Effector memory CD8-positive, alpha-beta T cell (primary cell): ENCODE measurements at places on chromosomes 5 and 9.

DNA sequence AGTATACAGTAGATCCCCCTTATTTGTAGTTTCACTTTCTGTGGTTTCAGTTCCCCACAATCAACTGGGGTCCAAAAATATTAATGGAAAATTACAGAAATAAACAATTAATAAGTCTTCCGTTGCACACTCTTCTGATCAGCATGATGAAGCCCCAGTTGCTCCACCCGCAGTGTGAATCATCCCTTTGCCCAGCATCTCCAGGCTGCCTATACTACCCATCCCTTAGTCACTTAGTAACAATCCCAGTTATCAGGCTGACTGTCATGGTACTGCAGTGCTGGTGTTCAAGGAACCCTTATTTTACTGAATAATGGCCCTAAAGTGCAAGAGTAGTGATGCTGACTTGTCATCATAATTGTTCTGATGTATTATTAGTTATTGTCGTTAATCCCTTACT lies 28.9 kb downstream of the SHC3 start:
- DNase-seq: no peak

- no peak for DNase-seq
These were observed 38.5 kb downstream of the TARS1 start for GRCh38 chr5:33479311-33479710.

DNA sequence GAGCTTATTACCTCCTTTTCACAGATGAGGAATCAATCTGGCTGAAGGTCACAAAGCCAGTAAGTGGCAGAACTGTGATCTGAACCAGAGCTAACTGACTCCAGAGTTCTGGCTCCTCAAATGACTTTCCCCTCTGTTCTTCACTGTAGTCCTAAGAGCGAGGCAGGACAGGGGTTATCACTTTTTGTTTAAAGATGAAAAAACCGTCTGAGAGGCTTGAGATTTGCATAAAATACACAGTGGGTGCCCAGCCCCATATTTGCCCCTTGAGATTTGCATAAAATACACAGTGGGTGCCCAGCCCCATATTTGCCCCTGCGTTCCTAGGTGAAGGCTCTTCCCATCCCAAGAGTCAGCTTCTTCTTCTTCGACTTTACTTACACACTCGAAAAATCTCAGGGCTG lies 667 bp downstream of the FBXO10 start:
- no peak for DNase-seq

- no peak for DNase-seq
These were observed 524.2 kb downstream of the ACTL7B start for GRCh38 chr9:108331596-108331995.

DNA sequence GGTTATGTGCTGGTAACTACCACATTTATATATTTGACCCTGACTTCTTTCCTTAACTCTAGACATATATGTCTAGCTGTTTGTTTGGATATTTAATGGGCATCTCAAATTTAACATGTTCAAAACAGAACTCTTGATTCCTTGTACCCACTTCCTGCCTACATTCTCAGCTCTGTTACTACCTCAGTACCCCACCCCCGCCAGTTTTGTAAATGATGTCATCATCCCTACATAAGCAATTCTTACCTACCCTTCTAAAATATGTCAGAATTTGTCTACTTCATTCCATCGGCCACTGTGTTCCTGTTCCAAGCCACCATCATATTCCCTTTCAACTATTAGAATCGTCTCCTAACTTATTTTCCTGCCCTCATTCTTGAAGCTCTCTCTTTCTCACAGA lies 4.8 kb downstream of the RAD50 start:
- no peak for DNase-seq

DNA sequence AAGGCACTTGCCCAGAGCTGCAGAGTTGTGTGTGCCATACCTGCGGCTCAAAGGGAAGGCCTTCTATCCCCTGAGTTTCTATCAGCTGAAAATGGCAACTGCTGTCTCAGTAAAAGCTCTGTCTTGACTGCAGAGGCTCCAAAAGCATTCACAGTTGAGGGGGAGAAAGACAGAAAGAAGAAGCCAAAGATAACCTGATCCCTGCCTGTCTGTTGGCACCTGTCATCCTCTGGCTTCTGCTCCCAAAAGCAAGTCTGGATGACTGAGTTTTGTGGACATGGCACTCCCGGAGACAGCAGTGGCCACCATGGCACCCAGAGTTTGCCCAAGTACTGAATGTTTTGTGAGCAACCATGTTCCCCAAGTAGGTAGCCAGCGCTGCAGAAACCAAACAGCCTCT lies 176.6 kb downstream of the NR3C1 start:
- no peak for DNase-seq

- DNase-seq: no peak
These were observed 36.0 kb downstream of the NDUFS6 start for GRCh38 chr5:1836891-1837880.

DNA sequence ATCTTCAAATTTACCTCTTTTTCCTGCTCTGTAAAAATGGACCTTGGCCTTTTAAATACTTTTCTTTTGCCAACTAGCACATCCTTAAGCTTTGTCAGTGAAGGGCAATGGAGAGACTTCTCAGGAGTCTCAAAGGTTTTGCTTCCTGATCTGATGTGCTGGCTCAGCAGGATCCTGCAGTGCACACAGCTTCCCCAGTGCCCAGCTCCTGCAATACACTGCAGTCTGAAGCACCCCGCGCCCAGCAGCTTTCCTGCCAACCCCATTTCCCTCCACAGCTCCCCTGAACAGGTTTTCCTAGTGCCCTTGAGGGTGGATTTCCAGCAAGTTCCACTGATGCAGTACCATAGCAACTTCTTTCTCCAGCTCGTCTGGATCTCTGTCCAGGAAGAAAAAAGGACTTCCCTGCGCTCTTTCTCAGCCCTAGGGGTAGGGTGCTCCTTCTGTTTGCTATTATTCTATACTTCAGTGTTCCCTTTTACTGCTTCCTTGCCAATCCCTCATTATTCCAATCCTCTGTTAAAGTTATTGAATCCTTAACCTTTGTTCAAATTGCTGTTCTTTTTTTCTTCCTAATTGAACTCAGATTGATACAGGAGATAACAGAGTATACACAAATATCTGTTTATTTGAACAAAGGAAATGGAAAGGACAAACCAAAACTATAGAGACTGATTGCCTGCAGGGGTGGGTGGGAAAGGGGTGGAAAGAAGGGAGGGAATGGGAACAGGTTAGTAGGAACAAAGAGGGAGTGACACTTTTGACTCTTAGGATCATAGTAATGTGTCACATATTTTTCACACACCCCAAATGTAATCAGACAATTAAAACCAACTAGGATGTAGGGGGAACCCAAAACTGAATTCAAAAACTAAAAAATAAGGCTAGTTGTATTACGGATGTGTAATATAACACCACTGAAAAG lies 8.5 kb downstream of the SNAPC3 start:
- no peak for DNase-seq

DNA sequence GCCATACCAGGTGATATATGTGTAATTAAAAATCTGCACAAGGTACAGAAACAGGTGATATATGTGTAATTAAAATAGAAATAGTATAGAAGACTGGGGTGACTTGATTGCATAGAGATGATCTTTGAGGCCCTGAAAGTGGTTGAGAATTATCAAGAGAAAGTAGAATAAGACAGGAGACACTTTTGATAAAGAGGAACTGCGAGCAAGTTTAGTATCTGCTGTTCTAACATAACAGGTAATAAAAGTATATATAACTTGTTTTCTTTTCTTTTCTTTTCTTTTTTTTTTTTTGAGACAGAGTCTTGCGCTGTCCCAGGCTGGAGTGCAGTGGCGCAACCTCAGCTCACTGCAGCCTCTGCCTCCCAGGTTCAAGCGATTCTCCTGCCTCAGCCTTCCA lies 5.4 kb downstream of the SNX2 start:
- DNase-seq: no peak

GRCh38 chr9:73223594-73223993 lies 71.9 kb downstream of the ANXA1 start:
- DNase-seq: no peak

DNA sequence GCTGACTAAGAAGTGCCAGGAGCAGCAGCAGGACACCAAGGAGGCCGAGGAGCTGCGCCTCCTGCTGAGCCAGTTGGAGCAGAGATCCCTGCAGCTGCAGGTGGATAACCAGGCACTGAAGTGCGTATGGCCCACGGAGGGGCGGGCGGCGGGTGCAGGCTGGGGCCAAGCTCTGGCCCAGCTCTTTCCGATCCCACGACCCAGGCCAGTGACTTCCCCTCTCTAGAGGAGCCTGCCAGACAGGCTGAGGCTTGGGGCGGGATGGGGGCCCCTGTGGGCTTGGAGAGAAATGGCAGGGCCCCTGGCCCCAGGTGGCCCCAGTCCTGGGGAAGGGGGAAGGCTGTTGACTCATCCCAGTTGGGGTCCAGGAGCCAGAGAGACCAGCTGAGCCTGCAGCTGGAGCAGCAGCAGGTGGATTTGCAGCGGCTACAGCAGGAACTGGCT lies 3.6 kb downstream of the PTRH1 start:
- no peak for DNase-seq

GRCh38 chr9:89695441-89695891 lies 90.7 kb downstream of the GADD45G start:
- no peak for DNase-seq

DNA sequence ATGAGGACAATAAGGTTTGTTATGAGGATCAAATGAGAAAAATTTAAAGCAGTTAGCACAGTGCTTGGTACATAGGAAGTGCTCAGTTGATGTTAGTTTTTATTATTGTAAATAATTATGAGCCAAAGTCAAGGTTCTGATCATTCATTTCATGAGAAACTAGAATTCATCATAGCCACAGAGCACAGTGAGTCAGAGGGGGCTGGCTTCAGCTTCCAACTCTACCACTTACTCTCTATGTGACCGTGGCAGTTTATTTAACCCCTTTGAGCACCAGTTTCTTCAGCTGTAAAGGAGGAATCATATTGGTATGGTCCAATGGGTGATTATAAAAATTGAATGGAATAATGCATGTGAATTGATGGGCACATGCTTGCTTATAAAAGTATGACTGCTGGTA lies 39.4 kb downstream of the KLHL3 start:
- DNase-seq: no peak

- DNase-seq: no peak
These were observed 14.4 kb upstream of the SYNPO start for GRCh38 chr5:150625831-150626746.

GRCh38 chr5:143229426-143229895 lies 174.0 kb downstream of the NR3C1 start:
- no peak for DNase-seq

- DNase-seq: no peak
These were observed 160.6 kb downstream of the ZDHHC21 start for GRCh38 chr9:14532456-14533115.

DNA sequence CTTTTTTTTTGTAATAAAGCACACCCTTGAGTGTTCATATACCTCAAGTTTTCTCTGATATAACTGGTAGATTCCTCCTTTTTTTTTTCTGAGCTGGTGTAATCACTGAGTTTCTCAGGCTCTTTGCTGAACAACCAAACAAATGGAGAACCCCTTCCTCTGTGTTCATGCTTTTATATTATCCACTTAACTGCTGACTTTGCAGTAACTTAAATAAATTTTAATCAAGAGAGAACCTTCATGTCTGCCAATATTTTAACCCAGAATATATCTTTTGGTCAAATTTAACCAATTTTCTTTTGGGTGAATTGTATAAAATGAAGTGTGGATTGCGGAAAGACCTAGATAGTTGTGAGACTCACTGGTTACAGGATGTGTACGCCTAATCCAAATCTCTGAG lies 833.0 kb upstream of the COX7C start:
- DNase-seq: no peak

DNA sequence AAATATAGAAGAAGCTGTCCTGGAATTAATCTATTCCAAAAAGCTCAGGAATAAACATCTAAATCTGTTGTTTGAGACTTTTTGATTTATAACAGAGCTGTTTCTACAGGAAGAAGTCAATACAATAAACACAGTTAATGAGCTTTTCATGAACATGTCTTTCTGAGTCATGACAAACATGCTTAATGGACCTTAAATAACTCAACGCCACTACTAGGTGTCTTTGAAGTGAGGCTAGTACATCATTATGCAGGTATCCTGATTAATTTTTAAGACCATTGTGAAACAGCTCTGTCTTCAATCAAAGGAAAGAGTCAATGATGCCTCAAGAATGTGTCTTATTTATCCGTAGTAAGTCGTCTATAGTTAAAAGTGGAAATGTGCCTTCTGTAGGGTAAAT lies 131.6 kb downstream of the GABRB2 start:
- DNase-seq: no peak

DNA sequence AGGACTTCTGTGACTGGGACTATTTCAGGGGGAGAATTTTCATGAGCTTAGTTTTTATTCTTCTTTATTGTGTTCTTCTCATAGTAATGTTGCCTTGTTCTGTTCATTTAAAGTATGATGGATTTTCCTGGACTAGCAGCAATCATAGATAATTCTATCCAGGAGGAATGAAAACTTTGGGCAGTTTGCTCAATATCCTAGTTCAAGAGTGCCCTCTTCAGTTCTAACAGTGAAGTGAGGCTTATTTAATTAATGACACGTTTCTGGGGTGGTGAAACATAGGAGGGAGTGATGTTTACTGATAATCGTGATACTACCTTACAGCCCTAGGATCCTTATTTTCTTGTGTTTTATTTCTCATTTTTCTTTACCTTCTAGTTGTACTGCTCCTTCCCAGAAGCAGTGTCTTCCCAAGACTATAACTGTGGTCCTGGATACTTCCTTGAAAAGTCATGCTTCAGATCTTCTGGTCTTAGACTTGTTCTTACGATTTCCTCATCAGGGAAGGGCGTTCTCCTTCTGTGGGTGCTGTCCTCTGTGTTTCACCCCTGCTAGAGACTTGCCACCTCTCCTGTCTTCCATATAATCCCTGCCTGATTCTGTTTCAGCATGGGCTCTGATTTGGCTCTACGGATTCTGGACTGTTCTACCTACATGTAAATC lies 57.4 kb downstream of the CFAP95 start:
- no peak for DNase-seq

- no peak for DNase-seq
These were observed 25.1 kb upstream of the TRIM14 start for GRCh38 chr9:98144076-98144475.

GRCh38 chr5:172223901-172224873 lies 30.2 kb downstream of the EFCAB9 start:
- DNase-seq: no peak

- no peak for DNase-seq
These were observed 156.4 kb downstream of the ARHGAP26 start for GRCh38 chr5:142926549-142926948.

DNA sequence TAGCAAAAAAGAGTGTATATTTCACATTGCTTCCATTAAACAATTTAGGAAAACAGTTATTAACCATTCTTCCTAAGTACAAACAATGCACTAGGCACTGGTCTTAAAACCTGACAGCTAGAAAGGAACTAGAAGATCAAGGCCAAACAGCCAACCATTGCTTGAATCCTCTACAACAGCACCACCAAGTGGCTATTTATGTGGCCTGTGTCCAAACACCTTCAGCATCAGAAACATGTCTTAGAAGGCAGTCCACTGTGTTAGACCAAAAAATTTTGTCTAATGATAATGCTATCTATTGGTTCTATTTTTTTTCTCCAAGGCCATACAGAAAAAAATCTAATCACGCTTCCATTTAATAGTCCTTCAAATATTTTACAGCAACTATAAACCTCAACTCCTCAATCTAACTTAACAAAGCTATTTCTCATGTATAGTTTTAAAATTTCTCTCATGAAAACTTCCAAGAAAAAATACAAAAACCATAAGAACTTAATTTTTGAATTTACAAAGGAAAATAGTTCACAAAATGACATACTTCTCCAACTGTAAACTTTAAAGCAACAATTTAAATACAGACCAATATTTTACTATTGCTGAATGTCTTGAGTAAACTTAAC lies 36.1 kb downstream of the CAAP1 start:
- DNase-seq: no peak
